DMS79 treated with DMSO at 0.1 percent for 48 hours (cell line): ENCODE measurements at places on chromosomes 4 and X.

- DNase-seq = no peak
These were observed 29.2 kb upstream of the AREG start for GRCh38 chr4:74415602-74416300.

- DNase-seq = no peak
These were observed 624.3 kb upstream of the EPHA5 start for GRCh38 chr4:66294638-66295037.

- DNase-seq = peak; percentile 74
These were observed 314.5 kb upstream of the RASGEF1B start for GRCh38 chr4:81786063-81786763.

GRCh38 chr4:113566015-113566795 lies 195.3 kb downstream of the CAMK2D start:
- no peak for DNase-seq
